ENCODE measurements at places on chromosomes 1 and 21. TPM values are rescaled to one million over a fixed set of nuclear protein-coding genes. Genes with fewer than 3 reads are reported as not detected.

DNA sequence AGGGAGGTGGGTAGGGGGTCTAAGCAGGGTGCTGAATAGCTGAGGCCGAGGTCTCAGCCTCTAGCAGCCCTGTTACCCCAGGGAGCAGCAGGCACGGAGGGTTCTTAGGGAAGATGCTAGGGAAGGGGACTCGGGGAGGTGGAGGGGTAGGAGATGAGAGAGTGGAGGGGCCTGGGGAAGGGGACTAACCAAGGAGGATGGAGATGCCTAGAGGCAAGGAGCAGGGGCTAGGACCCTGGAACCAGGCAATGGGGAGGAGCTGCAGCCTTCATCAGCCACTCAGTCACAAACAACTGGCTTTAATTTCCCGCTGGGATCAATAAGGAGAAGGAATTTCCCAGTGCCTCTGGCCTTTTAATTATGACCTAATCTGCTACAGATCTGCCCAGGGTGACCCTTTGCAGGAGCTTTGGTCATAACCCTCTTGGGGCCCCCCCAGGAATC lies 2.9 kb upstream of the CRABP2 start:
- no peak for DNase-seq

DNA sequence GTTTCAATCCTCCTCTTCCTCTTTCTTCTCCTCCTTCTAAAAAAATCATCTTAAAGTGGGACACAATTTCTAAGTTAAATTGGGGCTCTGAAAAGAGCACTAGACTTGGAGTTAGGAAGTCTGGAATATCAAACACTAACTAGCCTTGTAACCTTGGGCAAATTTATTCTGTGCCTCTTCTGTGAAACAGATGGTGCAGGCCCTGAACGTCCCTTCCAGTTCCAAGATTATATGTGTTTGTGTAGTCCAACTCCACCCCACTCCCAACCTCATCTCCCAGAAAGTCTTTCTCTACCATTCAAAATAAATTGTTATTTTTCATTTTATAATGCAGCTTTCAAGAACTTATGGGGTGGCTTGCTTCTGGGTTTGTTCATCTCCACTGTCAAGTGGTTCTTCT lies 630.0 kb downstream of the LMO4 start:
- no peak for DNase-seq

DNA sequence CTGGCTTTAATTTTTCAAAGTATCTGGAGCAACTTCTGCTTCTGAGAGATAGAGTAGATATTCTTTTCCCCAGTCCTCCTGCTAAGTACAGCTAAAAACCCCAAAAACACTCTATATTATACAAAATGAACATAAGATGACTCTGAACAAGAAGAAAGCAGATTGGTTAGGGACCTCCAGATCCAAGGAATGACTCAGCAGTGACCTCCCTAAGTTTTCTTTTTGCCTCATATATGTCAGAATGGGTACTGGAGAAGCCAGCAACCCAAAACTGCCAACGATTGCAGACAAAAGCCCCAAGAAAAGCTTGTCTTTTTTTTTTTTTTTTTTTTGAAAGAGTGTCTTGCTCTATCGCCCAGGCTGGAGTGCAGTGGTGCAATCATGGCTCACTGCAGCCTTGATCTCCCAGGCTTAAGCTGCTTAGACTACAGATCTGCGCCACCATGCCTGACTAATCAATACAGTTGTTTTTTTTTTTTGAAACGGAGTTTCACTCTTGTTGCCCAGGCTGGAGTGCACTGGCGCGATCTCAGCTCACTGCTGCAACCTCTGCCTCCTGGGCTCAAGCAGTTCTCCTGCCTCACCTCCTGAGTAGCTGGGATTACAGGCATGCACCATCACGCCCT lies 22.7 kb downstream of the NDUFS5 start:
- no peak for DNase-seq

Gene ARHGAP30
- total RNA-seq = 1.7 TPM

- no peak for DNase-seq
These were observed 13.1 kb downstream of the NR5A2 start for GRCh38 chr1:200040481-200041138.

DNA sequence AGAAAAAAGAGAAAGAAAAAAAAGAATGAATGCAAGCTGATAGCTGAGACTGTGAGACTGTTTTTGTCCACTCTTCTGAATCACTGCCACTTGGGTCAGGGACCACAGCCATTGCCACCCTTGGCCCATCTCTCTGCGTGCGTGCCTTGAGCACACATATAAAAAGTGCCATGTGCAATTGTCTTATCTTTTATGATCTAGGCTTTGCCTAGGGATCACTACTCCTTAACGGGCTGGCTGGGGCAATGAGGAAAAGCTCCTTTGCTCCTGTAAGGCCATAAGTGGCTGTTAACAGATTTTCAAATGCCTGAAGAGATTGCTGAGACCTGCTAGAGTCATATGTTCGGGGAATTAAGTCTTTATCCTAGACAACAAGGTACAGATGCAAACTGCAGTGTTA lies 8.2 kb downstream of the SPATA46 start:
- no peak for DNase-seq

DNA sequence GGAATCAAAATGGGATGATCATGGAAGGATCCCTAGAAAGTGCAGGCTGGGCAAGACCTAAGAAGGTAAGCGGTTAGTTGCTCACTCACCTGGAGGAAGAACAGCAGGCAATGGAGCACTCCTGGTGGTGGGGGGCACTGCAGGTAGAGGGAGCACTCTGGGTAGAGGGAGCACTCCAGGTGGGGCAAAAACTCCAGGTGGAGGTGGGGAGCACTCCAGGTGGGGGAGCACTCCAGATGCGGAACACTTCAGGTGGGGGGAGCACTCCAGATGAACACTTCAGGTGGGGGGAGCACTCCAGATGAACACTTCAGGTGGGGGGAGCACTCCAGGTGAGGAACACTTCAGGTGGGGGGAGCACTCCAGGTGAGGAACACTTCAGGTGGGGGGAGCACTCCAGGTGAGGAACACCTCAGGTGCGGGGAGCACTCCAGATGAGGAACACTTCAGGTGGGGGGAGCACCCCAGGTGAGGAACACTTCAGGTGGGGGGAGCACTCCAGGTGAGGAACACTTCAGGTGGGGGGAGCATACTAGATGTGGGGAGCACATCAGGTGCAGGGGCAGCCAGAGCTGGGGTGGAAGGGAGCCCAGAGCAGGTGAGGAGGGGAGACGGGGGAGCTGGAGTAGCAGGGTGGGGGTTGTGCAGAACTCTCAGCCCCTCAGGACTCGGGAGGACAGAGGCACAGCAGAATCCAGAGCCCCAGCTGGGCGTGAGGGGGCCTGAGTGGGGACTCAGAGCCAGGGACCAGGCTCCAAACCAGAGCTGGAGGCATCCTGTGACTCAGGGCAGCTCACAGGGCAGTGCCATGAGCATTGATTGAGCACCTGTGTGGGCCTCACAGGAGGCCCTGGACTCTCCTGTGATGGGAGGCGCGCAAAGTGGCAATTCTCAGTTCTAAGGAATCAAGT lies 37.7 kb upstream of the COL6A1 start:
- no peak for DNase-seq

Measured in occipital lobe (tissue), 3 donors.